ENCODE measurements at places on chromosomes 7 and 10.
A peak's percentile ranks its signal among the peaks of the same experiment; 100 is the strongest.

- DNase-seq = peak; percentile 25
Observed at GRCh38 chr7:4931943-4932342, 27.0 kb downstream of the MMD2 start.

GRCh38 chr10:124220971-124221355 is 127.6 kb upstream of the CHST15 start:
- DNase-seq = no peak

DNA sequence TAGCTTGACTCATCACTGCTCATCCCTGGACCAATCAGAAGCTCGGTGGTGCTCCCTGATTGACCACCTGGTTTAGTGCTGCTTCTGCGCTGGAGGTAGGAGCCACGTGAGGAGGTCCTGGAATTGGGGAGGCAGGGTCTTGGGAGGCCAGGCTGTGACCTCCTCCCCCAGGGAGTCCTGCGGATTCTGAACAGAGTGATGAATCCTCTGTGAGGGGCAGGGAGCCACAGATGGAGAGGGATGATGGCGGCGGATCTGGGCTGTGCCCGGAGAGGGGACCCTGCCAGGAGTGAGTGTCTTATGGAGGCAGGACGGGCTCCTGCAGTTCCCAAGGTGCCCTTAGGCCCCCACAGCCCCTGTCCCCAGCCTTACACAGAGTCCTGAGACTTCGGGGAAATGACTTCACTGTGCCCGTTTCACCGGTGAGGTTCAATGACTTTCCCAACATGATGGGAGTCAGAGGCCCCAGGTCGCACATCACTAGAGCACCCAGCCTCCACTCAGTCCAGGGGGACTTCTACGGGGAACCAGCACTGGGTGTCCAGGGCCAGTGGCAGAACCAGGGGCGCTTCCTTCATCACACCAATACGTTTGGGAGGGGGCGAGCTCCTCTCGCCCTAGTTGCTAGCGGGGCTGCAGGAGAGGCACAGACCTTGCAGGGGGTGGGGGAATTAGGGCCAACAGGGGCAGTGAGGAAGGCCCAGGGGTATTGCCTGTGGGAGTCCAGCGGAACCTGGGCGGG is 48.9 kb downstream of the FKBP6 start:
- DNase-seq = no peak

DNA sequence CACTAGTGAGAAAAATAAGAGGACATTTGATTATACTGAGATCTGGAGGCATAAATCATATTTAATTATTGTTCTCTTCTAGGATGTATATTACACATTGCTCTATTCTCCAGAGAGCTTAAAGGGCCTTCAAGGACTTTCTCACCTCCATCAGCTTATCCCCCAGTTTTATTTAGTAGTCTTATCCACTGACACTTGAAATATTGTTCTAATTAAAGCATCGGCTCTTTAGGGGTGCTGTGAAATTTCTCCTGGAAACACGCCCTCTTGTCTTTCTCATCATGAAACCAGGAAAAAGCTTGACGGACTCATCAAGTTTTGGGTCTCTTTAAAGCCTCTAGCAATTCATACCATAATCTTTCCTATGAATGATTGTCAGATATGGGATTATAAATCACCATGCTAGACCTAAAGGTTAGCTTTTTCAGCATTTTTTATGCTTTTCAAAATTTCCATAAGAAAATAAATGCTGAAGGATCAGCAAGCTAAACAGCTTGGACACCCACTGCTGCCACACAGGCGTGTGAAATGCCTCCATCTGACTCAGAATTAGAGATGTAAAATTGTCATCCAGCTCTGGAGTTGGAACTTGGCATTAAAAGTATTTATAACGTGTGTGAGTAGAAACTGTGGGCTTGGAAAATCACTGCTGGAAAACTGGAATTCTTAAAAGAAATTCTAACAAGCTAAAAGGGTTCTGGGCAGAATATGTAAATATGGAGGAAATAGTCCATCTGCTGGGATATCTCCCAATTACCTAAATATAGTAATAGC is 216.3 kb downstream of the CHRM2 start:
- DNase-seq = no peak

DNA sequence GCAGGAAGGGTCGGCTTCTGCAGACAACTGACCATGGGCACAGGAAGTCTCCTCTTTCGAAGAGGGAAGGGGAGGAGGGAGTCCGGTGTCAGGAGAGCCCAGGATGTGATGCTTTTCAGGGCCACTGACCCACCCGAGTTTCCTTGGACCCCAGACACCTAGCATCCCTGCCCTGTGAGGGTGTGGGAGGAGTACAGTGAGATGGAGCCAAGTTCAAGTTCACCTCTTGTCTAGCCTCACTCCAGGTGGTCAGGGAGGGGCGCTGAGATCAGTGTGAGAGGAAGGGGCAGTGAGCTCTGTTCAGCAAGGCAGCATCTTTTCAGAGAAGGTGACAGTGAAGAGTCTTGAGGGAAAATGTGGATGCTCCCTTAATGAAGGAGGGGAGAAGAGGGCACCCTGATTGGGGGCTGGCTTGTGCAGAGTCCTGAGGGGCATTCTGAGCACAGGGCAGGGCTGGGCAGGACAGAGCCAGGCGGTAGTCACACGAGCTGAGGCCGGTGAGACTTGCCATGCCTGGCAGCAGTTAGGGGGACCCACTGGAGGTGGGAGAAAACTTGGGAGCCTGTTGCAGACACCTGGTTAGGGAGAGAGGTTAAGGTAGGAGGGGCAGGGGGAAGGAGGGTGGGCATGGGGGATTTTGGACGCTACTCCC is 49.7 kb downstream of the ADCY1 start:
- no peak for DNase-seq

DNA sequence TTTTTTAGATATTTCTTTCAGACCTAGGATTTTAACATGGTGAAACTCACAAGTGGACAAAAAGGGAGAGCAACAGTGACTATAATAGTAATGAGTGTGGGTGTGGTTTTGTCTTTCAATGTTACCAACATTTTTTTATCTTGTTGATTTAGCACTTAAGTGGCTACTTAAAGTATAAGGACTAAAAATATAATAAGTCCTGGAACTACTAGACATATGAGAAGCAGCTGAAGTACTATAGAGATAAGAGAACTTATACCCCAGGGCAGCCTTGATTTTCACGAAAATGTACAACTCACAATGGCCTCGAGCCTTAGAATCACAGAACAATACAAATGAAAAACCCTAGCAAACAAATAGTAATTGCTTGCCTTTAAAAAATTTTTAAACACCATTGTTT is 1151.8 kb downstream of the TYW1 start:
- no peak for DNase-seq

DNA sequence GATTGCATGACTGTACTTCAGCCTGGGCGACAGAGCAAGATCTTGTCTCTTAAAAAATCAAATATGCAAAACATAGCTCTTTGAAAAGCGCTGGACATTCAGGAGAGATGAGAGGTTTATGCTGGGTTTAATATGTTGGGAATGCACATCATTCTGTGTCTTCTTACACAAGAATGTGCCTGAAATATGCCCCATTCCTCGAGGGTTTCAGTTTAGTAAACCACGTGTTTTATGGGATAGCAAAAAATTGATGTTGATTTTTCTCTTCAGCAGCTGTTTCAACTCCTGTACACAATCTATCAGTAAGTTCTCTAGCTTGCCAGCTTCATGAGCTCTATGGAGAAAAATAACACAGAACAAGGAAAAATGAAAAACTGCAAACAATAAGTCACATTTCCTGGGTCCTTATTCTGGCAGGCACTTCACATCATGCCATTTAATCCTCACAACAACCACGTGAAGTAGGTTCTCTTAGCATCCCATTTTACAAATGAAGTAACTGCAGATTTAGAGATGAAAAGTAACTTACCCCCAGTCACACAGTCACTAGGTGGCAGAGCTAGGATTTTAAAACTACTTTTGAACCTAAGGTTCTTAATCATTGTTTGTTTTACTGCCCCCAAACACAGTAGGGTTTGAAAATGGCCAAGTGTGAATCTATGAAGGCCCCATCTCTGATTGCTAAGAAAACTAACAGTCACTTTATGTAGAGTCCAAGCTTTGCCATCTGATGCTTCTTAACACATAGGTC is 423.6 kb downstream of the PHTF2 start:
- no peak for DNase-seq

DNA sequence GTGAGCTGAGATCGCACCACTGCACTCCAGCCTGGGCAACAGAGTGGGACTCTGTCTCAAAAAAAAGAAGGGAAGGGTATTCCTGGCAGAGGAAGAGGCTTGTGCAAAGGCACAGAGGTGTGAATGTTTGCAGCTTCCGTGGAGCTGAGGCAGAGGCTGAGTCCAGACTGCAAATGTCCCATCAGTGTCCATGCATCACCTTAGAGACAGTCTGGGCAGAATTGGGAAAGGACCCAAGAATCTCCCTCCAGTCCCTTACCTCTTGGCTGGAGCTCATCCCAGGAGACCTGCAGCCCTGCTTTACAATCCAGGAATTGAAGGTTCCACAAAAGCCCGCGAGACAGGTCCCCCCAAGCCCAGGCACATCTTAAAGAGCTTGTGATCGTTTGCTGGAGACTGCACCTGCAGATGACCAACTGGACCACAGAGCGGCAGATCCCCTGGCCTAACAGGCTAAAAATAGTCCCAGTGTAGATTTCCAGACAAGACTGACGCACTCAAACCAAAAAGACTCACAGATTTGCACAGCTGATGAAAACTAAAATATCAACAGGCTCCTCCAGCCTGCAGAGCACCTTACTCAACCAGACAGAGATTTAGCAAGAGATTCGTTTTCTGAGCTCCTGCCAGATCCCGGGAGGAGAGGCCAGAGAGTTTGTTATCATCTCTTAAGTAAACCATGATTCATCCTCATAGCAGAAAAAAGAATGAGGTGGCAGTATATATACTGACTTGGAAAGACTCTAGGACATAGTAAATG is 22.9 kb upstream of the NANOS1 start:
- peak; percentile 80 for DNase-seq

DNA sequence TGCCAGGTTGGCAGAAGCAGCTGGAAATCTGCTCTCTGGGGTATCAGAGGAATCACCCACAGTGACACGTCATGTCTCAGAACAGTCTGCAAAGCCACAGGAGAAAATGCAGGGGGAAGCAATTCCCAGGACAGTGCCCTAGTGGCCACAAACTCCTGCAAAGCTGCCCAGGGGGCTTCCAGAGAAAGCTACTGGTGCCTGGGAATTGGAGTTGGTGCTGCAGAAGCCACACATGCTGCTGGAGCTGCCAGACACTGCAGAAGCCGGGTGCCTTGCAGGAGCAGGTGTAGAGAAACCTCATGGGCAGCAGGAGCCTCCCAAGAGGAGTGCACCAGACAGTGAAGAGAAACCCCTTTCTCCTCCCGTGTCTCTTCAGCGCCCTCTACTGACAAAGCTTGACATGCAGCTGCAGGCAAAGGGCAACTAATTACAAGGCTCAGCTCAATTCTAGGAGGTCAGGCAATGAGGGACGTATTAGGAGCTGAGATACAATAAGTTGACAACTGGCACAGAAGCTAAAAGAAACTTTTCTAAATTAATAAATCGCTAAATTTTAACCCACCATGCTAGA is 30.2 kb upstream of the NUB1 start:
- DNase-seq = no peak

GRCh38 chr7:95317546-95317945 is 6.8 kb downstream of the PON1 start:
- no peak for DNase-seq

- no peak for DNase-seq
Observed at GRCh38 chr7:24975644-24976260, 4.2 kb downstream of the OSBPL3 start.

DNA sequence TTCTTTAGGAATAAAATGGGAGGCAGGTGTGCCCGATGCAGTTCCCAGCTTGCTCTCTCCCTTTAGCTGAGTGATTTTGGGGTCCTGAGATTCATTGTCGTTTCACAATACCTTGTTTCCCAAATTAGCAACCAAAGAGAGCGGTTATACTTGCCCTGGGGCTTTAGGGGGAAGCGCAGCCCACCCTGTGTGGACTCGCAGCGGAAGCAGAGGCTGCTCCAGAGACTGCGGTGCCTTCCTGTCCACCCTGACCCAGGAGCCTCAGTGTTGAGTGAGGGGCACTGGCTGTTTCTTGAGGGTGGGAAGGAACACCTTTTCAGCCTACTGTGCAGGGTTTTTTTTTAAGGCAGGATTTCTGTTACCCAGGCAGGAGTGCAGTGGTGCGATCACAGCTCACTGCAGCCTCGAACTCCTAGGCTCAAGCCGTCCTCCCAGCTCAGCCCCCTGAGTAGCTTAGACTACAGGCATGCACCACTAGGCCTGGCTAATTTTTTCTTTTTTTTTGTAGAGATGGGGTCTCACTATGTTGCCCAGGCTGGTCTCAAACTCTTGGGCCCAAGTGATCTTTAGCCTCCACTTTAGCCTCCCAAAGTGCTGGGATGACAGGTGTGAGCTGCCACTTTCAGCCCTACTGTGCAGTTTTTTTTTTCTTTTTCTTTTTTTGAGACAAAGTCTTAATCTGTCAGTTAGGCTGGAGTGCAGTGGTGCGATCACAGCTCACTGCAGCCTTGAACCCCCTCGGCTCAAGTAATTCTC is 67.0 kb downstream of the DNAJB6 start:
- DNase-seq = no peak

GRCh38 chr10:70909326-70909935 is 21.1 kb upstream of the PCBD1 start:
- DNase-seq = no peak

DNA sequence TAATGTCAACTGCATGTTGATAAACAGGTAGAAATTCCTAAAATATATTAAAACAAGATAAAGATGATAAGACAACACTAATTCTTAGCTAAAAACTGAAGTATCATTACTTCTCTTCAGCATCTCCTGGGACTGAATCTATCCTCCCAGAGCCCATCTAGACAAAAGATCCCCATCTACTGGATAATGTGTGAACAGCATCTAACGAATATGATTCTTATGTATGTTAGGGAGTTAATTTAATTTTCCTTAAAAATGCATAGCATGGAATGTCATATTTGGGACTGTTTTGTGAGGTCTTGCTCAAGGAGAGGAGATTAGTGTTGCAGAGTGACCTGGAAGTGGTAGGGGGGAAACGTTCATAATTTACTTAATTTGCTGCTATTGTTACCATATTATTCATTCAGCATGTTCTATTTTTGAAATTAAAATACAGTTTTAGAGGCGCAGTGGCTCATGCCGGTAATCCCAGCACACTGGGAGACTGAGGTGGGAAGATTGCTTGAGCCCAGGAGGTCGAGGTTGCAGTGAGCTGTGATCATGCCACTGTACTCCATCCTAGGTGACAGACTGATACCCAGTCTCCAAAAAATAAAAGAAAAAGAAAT is 305.1 kb upstream of the CSTF2T start:
- peak; percentile 27 for DNase-seq

- DNase-seq = peak; percentile 16
Observed at GRCh38 chr7:75823198-75823910, 9.7 kb upstream of the CCL24 start.

- no peak for DNase-seq
Observed at GRCh38 chr10:18219146-18219545, 78.9 kb downstream of the CACNB2 start.

DNA sequence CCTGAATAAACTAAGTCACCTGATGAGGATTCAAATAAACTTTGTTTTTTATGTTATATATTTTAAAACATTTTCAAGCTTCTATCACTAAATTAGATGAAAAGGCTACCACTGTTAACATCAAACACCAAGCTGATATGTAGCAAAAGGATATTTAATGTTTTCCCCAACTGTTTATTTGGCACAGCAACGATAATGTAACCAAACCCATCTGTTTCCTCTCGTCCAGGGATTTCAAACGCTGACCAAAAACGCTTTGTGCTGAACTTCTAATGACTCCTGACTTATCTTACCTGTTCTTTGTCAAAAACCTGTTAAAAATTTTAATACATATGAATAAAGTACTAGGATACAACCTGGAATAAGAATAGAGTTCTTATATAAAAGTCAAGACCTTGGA is 30.5 kb downstream of the DCLRE1A start:
- DNase-seq = no peak
